ENCODE measurements at places on chromosomes 5 and 9.

DNA sequence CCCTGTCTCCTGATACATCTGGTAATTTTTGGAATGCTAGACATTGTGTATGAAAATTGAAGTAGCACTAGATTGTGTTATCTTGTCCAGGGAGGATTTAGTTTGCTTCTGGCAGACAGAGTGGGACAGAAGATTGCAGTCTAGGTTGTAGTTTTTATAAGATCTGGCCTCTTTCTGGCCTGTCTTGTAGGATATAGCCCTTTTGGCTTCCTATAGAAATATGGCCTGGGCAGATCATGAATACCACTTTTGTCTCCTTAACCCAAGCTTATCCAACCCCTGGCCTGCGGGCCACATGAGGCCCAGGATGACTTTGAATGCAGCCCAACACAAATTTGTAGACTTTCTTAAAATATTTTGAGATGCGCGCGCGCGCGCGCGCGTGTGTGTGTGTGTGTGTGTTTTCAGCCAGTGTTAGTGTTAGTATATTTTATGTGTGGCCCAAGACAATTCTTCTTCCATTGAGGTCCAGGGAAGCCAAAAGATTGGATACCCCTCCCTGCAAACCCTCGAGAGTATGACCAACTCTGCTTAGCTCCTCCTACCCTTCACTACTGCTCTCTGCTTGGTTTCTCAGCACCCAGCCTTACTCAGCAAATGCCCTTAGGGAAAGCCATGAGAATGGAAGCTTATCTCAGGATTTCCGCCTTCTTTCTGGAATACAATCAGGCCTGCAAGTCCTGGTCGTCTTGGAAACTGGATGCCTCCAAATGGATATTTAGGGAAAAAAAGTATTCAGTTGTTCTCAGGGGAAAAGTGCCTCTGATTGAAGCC, 26.5 kb downstream of the ANKRD33B start:
- no peak for DNase-seq

- DNase-seq, result no peak
Observed at GRCh38 chr5:93807846-93808245, 66.4 kb upstream of the POU5F2 start.

- no peak for DNase-seq
Observed at GRCh38 chr9:37948417-37948980, 44.6 kb upstream of the SLC25A51 start.

DNA sequence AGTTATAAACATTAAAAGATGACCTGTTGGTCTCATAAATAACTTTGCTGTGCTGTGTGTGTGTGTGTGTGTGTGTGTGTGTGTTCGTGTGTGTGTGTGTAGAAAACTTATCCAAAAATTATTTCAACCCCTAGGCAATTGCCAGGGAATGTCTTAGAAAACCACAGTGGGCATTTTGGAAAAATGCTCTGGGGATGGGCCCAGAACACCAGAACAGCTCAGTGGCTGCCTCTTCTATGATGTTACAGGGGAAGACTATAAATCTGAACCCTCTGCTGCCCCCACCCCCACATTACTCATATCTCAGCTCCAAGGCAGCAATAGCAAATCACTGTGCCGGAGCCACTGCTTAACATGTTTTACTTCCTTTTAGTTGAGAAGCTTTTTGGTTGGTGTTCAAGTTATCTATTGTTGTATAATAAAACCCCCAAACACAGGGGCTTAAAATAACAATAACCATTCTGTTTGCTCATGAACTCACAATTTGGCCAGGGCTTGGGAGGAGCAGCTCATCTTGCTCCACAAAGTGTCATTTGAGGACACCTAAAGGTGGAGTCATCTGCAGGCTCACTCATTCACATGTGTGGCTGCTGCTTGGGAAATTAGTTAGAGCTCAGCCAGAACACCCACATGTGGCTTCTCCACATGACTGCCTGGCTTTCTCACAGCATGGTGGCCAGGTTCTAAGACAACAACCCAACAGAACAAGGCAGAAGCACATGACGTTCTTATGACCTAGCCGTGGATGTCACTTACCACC, 40.4 kb downstream of the ACTBL2 start:
- DNase-seq, result no peak

- no peak for DNase-seq
Observed at GRCh38 chr9:76634356-76635054, 129.7 kb upstream of the PCA3 start.

- no peak for DNase-seq
Observed at GRCh38 chr9:136291306-136292025, 12.4 kb downstream of the CCDC187 start.

DNA sequence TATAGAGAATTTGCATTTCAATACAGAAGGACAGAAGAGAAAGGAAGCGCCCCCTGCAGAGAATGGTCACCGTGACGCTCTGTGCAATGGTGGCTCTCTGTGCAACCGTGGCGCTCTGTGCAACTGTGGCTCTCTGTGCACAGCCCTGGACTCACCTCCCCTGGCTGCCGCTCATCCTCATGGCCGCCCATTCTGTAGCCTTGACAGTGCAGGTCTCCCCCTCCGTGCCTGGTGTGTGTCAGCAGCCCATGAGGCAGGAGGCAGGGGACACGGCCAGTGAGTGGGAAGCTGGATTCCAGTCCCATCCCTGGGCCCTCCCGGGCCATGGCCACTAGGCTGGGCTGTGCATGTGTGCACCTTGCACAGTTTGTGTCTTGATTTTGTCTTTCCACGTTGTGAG, 12.0 kb downstream of the EXOC3 start:
- DNase-seq, result no peak

DNA sequence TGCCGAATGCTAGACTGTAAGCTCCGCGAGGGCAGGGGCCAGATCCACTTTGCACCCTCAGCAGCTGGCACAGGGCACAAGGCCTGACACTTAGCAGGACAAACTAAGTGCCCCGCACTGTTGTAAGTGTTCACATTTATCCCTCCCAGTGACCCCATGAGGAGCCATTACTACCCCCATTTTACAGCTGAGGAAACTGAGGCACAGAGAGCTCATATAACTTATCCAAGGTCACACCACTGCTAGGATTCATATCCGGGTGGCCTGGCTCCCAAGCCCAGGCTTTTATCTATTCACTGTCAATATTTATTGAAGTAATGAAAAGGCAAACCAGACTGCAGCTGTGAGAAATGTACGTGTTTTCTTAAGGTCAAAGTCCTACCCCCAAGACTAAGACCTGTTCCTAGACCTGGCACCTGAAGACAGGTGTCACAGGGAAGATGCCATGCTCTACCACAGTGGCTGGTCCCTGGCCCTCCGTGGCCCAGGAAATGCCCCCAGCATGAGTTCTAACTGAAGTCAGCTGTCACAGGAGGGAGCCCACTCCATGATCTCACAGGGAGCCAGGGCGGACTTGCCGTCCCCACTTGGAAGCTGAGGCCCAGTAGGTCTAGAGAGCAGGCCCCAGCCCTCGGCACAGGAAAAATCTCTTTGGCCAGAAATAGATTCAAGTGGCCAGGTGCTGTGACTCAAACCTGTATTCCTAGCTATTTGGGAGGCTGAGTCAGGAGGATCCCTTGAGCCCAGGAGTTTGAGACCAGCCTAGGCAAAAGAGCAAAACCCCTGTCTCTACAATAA, 74.7 kb upstream of the IL17B start:
- DNase-seq, result no peak

DNA sequence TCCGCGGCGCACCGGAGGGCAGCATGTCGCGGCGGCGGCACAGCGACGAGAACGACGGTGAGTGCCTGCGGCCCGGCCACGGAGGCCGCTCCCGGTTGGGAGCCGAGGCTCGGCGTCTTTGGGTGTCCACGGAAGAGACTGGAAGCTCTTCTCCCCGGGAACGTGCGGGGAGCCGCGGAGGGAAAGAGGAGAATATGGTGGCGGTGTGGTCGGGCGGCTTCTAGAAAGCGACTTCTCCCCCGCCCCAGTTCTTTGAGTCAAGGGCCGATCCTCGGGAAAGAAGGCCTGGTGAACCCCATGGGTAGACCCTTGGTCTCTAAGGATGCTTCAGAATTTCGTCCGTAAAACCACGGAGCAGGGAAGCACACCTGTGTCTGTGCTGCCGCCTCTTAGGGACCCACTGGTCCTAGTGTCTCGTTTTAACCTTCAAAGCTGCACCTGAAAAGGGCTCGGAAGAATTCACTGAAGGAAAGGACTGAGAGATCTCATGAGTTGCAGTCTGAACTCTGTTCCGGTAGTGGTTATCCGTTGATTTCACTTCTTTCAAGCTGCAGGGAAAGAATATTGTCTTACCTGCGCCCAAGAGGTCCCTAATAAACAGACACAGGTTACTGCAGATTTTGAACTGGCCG, 354 bp downstream of the NCBP1 start:
- no peak for DNase-seq

GRCh38 chr9:75975071-75975470, 84.6 kb downstream of the PCSK5 start:
- DNase-seq, result no peak

- no peak for DNase-seq
Observed at GRCh38 chr5:169745441-169746146, 108.5 kb downstream of the DOCK2 start.

GRCh38 chr9:69532396-69532795, 139.8 kb downstream of the APBA1 start:
- DNase-seq, result no peak

DNA sequence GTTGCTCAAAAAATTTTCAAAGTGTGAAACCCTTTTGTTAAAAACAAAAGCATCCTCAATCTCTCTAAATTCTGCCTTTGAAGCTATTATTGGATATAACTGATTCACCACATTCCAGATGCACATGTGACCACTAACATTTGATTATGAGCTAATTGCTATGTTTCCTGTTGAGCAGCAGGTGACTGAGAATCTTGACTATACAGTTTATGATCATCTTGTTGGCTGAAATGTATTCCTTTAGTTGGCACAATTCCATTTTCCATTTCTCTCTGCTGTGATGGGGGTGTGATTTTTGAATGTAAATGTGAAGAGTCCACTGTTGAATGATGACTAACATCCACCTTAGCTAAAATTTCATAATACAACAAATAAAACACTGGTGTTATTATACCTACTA, 10.7 kb downstream of the LYSMD3 start:
- DNase-seq, result peak; percentile 70

GRCh38 chr5:152689250-152689711, 284.2 kb upstream of the NMUR2 start:
- DNase-seq, result no peak

GRCh38 chr9:112809906-112810305, 59.3 kb downstream of the SNX30 start:
- DNase-seq, result no peak

DNA sequence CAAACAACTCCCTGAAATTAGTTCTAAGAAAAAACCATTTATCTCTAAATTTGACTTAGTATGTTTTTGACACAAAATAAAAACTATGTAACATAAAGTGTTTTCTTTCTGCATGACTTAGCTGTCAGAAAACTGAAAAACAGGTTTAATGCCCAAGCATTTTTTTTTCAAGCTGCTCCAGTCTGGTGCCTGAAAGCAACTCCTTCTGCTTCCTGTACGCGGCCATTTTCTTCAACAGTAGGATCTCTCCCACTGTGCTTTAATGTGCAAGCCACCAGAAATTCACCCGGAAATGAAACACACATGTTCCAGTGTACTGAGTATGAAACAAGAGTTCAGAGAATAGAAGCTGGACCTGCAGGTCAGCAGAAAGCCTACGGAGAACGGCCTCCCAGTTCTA, 161.2 kb downstream of the MED27 start:
- DNase-seq, result no peak

DNA sequence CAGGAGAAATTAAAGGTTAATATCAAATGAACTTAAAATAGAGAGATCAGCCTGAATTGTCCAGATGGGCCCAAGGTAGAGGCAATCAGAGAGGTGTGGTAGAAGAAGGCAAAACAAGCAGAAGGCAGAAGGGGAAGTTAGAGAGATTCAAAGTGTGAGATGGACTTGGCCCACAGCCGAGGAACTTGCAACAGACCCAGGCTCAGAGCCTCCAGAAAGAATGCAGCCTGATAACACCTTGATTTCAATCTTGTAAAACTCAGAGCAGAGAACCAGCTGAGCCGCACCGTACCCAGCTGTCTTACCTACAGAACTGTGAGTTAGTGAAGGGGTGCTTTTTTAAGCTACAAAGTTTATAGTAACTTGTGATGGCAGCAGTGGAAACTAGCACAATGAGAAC, 190.9 kb downstream of the RFK start:
- DNase-seq, result no peak

DNA sequence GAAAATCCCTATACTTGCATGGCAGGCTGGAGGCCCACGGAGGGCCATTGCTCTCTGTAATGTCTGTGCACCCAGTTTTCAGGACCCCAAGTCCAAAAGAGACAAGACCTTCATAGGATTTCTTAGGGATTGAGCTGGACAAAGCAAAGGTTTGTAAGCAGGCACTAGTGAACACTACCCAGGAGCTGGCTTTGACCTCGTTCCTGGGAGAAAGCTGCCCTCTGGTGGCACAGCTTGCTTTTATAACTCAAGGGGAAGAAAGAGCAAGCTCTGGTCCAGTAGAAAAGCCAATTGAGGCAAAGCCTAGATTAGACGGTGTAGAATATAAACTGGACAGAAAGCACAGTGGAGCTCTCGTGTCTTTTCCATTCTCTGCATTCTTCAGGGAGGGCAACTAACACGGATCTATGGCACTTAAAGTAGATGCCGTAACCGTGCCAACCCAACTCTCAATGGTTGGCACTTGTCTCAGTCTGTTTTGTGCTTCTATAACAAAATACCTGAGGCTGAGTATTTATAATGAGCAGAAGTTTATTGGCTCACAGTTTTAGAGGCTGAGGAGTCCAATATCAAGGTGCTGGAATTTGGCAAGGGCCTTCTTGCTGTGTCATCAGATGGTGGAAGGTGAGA, 7.9 kb downstream of the GABRP start:
- peak; percentile 1 for DNase-seq

- no peak for DNase-seq
Observed at GRCh38 chr9:134442085-134442474, 115.8 kb downstream of the RXRA start.

- no peak for DNase-seq
Observed at GRCh38 chr5:149172261-149172660, 31.0 kb downstream of the ABLIM3 start.

DNA sequence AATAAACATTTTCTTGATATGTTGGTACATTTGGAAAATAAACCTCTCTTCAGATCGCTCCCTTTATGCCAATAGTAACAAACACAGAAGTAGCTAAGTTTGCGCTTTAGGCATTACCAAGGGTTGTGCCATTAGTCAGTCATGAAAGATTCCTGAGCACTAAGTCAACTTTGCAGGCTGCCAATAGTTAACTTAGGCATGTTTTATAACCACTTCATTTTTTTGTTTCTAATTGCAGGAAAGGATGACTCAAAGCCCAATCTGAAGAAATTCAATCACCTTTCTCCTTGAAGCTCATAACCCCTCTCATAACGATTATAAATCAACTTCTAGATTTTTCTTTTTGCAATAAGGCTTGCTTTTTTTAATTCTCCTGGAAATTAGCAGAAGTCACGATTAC, 517.0 kb downstream of the AGTPBP1 start:
- DNase-seq, result no peak

GRCh38 chr9:88987661-88988060, 3.6 kb upstream of the S1PR3 start:
- no peak for DNase-seq

DNA sequence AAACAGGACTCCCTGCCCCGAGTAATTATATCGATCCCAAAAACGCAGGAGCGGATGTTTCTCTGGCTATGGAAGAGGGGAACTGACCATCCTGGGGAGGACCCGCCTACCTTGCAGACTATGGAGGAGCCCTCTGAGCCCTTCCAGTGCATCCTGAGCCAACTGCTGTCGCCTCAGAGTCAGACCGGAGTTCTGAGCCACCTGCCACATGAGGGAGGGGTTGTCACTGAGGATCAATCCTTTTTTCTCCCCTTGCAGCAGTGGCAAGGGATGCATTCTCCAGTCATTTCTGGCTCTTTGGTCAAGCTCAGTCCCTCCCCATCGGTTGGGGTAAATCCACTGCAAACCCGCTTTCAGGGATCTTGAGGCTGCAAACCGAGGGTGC, 709 bp downstream of the FANCG start:
- no peak for DNase-seq

GRCh38 chr9:136023410-136024225, 62.4 kb upstream of the UBAC1 start:
- no peak for DNase-seq

Measured in NCI-H1930 (cell line).